ENCODE measurements at places on chromosomes 5 and 9.
A peak's percentile ranks its signal among the peaks of the same experiment; 100 is the strongest.

- DNase-seq = no peak
Measured at GRCh38 chr5:58327289-58327688, 132.6 kb downstream of the PLK2 start.

- no peak for DNase-seq
Measured at GRCh38 chr9:21836437-21837161, 34.2 kb downstream of the MTAP start.

DNA sequence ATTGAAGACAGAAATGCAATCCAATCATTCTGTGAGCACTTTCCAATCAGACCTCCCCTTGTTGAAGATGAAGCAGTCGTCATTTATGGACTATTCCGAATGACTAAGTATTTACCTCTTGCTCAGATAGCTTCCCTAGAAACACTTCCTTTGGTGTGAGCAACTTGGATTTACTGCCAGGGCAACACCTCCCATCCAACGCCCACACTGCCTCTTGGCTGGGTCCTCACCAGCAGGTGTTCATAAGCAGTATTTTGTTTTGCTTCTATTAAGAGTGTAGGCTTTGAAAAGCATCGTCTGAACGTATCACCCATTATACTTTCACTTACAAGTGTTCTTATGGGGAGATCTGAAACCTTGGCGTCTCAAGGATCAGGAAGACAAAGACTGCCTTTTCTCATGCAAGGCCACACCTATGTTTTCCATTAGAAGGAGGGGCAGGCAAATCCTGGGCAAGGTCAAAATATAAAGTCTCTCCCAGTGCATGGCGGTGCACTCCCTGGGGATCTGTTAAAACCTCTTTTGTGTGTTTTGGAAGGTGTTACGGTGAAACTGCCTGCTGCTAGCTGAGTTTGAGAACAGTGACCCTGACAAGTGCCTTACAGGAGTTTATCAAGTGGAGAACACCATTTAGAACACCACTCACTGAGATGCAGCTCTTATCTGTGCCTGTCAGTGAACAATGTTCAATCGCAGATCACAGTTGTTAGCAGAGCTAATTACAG is 10.6 kb upstream of the MARCHF3 start:
- DNase-seq = no peak

- no peak for DNase-seq
Measured at GRCh38 chr5:178388386-178389025, 155.9 kb upstream of the PHYKPL start.

DNA sequence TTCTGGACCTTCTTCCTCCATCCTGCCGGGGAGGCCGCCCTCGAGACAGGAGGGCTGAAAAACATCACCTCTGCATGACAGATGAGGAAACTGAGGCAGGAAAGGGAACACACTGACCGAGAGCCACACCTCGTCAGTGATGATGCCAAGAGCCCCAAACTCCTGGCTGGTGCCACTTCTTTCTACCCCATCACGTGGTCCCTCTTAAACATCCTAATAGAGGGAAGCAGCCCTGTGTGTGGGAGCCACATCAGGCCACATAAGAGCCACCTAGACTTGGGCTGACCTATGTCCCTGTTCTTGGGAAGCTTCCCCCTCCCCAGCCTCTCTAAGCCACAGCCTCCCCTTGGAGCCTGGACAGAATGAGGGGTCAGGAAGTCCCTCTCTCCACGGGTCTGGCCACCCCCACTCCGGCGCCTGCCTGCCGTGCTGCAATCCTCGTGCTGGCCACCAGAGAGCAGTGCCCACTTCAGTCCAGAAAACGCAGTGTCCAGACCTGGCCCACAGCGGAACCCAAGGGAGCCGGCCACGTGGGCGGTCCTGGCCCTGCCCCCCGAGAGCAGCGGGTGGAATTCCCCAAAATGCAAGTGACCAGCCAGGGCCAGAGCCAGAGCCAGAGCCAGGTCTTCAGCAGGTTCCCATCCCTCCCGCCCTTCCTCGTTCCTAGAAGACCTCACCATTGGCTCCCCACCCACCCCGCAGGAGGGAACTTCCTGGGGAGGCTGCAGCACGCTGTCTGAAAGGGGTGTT is 54.7 kb upstream of the SARDH start:
- peak; percentile 62 for DNase-seq

- DNase-seq = no peak
Measured at GRCh38 chr5:150376799-150377771, 19.6 kb downstream of the TCOF1 start.

DNA sequence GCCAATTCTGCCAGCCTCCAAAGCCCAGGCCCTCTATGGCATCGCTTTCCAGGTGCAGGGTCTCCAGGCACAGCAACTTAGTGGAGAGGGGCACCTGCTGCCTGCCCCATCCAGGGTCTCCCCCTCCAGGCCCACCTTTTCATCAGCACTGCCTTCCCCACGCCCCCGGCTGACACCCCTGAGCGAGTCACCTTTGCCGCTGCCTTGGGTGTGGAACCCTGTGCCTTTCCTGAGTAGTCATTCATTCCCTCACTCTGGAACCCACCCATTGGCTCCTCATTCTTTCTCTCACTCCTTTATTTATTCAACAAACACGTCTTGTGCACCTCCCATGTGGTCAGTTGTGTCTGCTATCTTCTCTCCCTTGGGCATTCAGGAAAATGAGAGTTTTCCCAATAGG is 14.5 kb upstream of the RPL26L1 start:
- no peak for DNase-seq

DNA sequence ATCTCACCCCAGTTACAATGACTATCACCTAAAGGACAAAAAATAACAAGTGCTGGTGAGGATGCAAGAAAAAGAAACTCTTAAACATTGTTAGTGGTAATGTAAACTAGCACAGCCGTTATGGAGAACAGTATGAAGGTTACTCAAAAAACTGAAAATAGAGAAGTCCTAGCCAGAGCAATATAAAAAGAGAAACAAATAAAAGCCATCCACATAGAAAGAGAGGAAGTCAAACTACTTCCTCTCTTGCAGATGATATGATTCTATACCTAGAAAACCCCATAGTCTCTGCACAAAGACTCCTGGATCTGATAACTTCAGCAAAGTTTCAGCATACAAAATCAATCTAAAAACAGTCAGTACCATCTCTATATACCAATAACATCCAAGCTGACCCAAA is 221.5 kb upstream of the FAM174A start:
- DNase-seq = no peak

DNA sequence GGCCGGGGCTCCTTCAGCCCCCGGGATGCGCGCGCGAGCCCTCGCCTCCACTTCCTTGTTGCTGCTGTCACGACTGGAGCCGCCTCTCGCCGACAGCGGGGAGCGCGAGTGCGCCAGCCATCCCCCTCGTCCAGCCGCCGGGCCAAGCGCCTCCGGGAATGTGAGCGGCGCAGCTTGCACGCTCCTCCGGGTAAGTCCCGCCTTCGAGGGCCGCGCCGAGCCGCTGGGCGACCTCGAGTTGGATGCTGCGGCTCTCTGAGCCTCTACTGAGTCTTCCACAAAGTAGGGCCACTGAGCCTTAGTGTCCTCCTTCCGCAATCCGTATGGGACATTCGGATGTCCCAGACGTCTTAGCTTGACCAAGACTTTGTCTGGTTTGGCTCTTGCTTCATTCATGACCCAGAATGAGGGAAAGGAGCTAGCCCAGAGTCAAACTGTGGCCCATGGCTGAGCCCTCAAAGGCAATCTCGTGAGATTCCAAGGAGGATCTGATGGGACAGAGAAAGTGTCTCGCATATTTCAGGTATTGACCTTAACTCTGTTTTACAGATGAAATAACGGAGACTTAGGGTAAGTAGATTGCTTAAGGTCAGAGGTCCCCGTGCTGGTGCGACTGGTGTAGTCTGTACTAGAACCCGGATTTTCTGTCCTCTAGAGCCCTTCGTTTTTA is 586 bp downstream of the HMGXB3 start:
- DNase-seq = peak; percentile 32

DNA sequence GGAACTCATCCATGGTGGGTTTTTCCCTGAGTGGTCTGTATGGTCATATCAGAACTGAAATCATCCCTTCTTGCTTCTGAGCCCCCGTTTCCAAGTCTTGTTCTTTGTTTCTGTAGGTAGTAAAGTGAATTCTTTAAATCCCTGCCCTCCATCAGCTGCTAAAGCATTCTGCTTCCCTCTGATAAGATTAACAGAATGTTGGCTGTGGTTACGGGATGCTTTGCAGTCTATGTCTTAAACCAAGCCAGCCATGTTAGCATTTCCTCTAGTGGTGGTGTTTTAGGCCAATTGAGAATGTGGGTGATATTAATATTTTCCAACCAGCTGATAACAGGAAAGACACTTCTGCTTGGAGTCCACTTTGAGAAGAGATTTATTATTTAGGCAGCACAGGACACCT is 22.0 kb upstream of the KCNIP1 start:
- DNase-seq = no peak

DNA sequence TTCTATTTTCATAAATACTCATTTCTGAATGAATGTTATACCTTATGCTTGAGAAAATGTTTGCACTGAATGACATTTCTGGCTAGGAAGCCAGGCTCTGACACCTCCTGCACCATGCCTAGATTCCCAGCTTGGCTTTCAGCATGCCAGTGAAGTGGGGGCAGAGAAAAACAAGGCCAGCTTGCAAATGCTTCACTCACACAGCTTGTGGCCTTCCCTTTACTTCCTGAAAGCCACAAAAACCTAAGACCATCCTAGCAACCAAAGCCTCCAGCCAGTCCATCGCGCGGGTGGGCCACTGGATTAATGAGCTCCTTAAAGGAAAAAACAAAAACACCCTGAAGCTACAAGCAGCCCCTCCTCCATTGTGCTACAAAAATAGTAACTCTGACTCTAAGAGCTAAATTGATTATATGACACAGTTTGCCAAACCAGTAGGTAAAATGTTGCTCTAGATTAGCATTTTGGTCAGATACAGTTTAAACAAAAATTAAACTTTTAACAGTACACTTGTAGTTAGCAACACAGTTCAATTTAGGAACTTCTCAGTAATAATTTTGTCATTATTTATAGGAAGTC is 159.9 kb downstream of the TSSK1B start:
- DNase-seq = peak; percentile 61

GRCh38 chr9:127965953-127966352 is 14.8 kb downstream of the EEIG1 start:
- no peak for DNase-seq

DNA sequence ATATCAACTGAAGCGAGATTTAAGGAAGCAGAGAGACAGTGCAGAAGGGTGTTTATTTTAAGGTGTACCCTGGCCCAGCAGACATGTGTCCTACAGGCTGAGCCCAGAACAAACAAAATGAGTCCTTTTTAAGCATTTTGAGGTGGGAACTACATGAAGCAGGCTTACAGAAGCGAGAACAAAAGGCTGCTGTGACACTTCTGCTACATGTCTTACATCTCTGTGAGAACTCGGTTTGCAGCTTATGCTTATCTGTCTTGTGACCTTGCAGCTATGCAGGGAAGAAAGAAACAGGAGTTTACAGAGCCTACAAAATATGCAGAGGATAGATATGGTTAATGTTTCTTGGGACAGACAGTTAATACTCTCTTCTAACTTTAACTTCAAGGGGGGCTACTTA is 295.9 kb downstream of the CEMIP2 start:
- no peak for DNase-seq

DNA sequence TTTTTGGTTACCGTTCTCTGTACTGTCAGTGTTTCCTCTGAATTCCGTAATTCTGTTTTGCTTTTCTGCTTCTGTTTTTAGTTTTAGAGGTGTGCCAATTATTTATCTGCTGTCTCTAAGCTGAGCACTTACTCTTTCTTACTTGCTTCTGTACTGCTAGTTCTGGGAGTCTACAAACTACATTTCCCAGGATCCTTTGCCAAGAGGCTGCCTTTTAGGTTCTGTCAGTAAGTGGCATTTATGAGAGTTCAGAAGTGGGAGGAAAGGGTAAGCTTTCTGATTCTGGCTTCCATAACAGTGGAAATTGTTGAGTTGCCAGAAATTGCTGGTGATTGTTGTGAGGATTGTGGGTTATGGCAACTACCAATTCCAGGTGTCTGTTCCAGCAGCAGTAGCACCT is 102.4 kb downstream of the OSTF1 start:
- no peak for DNase-seq

DNA sequence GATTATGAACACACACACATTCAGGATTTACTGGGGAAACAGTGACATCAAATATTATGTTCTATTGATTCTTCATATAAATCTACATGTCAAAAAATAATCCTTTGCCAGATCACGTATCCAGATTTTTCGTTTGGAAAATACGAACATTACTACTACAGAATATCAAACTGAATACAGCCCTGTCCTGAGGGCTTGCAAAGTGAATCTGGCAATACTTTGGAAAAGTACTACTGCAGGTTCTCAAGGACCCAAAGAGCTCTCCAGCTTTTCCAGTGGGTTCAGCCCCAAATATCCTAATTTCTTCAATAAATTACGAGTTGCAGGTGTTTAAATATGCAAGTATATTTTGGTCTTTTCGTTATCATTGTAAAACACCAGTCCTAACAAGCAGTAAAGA is 411 bp upstream of the NDUFS4 start:
- DNase-seq = no peak

GRCh38 chr5:16881251-16881650 is 54.8 kb downstream of the MYO10 start:
- no peak for DNase-seq

DNA sequence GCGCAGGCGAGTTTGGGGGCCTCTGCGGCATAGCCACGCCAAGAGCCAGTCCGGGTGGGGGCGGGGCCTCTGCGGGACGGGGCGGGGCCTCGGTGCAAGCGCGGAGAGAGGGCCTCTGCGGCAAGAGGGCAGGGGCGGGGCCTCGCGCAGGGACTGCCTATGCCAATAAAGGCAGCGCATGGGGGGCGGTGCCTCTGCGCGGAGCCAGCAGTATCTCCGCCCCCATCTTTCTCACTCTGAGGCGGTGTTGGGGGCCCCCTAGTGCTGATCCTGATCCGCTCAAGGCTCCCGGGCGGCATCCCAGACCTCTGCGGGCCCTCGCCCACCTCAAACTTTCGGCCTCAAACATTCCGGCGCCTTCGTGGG is 9.2 kb upstream of the GPRIN1 start:
- peak; percentile 89 for DNase-seq

- DNase-seq = no peak
Measured at GRCh38 chr9:18255747-18256146, 218.2 kb upstream of the ADAMTSL1 start.

DNA sequence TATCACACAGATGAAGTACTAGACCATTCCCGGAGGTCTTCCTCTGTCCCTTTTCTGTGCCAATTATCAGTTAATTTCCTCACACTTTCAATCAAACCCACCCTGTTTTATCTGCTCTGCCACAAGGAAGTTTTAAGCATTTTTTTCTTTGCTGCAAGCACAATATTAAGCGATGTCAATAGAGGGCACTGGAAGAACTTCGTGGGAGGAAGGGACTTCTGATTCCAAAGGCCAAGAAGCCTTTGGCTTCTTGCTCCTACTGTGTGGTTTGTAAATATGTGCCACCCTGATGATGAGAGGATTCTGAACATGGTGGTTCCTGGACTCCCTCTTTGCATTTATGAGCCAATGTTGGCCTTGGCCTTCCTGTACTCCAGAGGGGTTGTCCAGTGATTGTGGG is 1712.5 kb upstream of the C9orf72 start:
- no peak for DNase-seq

- DNase-seq = no peak
Measured at GRCh38 chr5:178286226-178287090, 53.9 kb upstream of the PHYKPL start.

GRCh38 chr5:170597872-170598271 is 94.1 kb downstream of the KCNIP1 start:
- no peak for DNase-seq

All from neuronal stem cell (in vitro differentiated cells).